ENCODE measurements at places on chromosomes 16 and 17. TPM values are rescaled to one million over a fixed set of nuclear protein-coding genes. Genes with fewer than 3 reads are reported as not detected.
A peak's percentile ranks its signal among the peaks of the same experiment; 100 is the strongest.

The EVPL gene
- polyA plus RNA-seq, result 0.08 TPM

The MYH13 gene
- not detected for polyA plus RNA-seq

The MOSMO gene
- polyA plus RNA-seq, result 9.9 TPM

The RPGRIP1L gene
- polyA plus RNA-seq, result 4.0 TPM

The FBXO39 gene
- not detected for polyA plus RNA-seq

DNA sequence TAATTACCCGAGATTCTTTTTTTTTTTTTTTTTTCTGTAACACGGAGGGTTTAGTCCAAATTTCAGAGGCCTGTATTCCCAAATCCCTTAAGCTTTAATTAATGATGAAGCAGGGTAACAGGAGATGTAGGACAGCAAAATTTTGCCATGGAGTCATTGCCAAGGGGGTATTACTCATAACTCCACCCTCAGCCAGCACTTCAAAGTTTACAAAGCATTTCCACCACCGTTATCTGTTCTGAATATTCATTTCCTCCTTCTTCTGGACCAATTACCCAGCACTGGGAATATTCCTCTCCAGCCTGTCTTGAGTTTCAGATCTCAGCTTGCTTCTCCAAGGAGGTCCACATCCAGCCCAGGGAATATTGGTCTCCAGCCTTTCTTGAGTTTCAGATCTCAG, 747.5 kb upstream of the EEF2KMT start:
- H3K4me3 ChIP-seq, result no peak overlapping the region
- no peaks in the 10 kb centered on the region for H3K4me1 ChIP-seq
- DNase-seq, result no peak
- H3K27ac ChIP-seq, result no peak overlapping the region

GRCh38 chr16:64626776-64627175, 495.1 kb downstream of the CDH11 start:
- H3K4me1 ChIP-seq, result no peaks in the 10 kb centered on the region
- no peak for DNase-seq
- no peaks in the 10 kb centered on the region for H3K36me3 ChIP-seq
- H3K27me3 ChIP-seq, result no peaks in the 10 kb centered on the region
- no peak overlapping the region for H3K4me3 ChIP-seq
- no peak overlapping the region for H3K27ac ChIP-seq

DNA sequence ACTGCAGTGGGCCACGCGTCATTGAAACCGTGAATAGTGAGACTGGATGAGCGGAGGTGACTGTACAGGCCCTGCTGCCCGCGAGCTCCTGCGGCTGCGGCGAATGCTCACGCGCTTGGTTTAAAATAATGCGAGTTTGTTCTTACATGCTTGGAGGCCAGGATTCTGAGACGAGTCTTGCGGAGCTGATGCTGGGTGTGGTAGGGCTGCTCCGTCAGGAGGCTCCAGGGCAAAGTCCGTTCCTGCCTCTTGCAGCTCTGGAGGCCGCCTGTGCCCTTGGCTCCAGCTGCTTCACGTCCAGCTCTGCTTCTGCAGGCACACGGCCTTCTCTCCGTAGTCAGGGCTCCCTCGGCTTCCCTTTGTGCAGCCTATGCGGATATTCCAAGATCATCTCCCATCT, 9.5 kb downstream of the ACSF3 start:
- DNase-seq, result no peak
- H3K27me3 ChIP-seq, result no peaks in the 10 kb centered on the region
- H3K4me3 ChIP-seq, result no peak overlapping the region
- H3K36me3 ChIP-seq, result peaks cover 82% of the 10 kb centered on the region

- H3K36me3 ChIP-seq, result no peaks in the 10 kb centered on the region
Measured at GRCh38 chr17:3688027-3688553, 7.9 kb downstream of the P2RX5 start.

DNA sequence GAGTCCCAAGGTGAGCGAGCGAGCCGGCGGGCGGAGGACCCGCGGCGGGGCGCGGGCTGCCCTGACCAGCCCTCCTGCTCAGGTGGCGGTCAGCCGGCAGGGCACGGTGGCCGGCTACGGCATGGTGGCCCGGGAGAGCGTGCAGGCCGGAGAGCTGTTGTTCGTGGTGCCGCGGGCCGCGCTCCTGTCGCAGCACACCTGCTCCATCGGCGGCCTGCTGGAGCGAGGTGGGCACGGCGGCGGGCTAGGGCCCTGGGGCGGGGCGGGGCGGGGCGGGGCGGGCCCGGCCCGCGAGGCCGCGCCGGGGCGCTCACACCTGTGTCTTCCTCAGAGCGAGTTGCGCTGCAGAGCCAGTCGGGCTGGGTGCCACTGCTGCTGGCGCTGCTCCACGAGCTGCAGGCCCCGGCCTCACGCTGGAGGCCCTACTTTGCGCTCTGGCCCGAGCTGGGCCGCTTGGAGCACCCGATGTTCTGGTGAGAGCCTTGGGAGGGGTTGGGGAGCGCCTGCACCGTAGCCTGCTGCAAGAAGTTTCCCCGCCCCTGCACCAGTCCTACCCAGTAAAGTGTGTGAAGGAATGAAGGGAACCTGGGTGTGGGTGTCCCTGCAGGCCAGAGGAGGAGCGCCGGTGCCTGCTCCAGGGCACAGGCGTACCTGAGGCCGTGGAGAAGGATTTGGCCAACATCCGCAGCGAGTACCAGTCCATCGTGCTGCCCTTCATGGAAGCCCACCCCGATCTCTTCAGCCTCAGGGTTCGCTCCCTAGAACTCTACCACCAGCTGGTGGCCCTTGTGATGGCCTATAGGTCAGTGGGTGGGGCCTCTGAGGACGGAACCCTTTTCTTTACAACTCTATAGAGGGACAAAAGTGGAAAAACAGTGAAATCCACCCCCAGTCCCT, 802 bp downstream of the SETD6 start:
- H3K4me3 ChIP-seq, result peak overlapping the region; percentile 88
- H3K4me1 ChIP-seq, result peaks cover 38% of the 10 kb centered on the region
- peak overlapping the region; percentile 92 for H3K27ac ChIP-seq
- DNase-seq, result peak; percentile 60

DNA sequence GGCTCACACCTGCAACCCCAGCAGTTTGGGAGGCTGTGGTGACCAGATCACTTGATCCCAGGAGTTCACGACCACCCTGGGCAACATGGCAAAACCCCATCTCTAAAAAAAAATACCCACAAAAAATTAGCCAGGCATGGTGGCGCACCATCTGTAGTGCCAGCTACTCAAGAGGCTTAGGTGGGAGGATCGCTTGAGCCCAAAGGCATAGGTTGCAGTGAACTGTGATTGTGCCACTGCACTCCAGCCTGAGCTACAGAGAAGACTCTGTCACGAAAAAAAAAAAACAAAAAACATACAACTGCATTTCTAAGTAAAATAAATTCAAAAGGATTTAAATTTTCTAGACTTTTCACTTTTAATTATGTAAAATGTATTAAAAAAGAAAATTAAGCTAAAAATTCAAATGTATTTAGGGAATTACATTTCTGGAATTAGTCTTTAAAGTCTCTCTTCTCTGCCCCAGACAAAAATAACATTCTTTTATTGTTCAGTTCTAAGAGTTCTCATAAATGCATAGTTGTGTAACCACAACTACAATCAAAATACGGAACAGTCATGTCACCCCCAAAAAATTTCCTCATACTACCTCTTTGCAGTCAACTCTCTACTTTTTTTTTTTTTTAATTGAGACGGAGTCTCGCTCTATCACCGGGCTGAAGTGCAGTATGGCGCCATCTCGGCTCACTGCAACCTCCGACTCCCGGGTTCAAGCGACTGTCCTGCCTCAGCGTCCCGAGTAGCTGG, 14.1 kb downstream of the FAM222B start:
- no peaks in the 10 kb centered on the region for H3K27me3 ChIP-seq
- DNase-seq, result no peak
- H3K36me3 ChIP-seq, result peaks cover 41% of the 10 kb centered on the region
- no peak overlapping the region for H3K27ac ChIP-seq
- no peak overlapping the region for H3K4me3 ChIP-seq

DNA sequence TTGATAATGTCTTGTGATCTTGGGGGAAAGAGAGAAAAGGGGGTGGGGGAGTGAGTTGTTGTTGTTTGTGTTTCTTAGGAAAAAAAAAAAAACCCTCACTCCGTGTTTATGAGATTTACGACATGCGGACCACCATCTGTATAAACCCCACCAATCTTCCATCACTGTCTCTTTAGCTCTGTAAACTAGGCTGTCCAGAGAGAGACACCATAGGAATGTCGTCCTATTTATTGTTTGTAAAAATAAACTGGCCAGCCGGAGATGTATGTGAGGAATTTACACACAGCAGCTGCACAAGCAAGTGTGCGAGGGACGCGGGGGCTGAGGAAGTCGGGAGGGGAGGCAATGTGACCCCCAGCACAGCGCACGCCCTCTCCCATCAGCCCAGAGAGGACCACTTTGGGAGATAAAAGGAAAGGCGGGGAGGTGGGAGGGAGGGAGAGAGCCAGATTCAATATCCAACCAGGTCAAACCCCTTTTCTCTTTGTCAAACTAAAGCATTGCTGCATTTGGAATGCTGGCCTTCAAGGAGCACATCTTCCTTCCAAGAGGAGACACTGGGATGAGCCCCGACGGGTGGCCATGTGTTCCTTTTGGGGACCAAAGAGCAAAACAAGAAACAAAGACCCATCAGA, 136.2 kb upstream of the SALL1 start:
- H3K4me1 ChIP-seq, result no peaks in the 10 kb centered on the region
- H3K4me3 ChIP-seq, result no peak overlapping the region
- no peaks in the 10 kb centered on the region for H3K36me3 ChIP-seq
- H3K27me3 ChIP-seq, result no peaks in the 10 kb centered on the region
- H3K27ac ChIP-seq, result no peak overlapping the region

GRCh38 chr17:11485336-11486100, 112.8 kb upstream of the DNAH9 start:
- DNase-seq, result no peak
- H3K4me1 ChIP-seq, result no peaks in the 10 kb centered on the region
- no peaks in the 10 kb centered on the region for H3K36me3 ChIP-seq
- no peak overlapping the region for H3K27ac ChIP-seq

DNA sequence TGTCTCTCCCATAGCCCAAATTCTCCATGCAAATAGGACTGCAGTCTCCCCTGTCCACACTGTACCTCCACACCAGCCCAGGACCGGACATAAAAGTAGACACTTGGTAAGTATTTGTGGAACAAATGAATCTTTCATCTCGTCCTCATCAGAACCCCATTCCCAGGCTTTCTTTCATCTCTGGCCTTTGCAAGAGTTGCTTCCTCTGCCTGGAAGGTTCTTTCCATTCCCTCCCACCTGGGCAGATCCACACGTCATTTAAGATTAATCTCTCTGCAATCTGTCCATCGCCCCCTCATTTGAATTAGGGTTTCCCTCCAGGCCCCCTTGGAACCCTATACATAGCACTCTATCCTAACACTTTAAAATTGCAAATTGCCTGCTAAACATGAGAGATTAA, 3.9 kb upstream of the NXPH3 start:
- H3K4me1 ChIP-seq, result no peaks in the 10 kb centered on the region
- H3K27me3 ChIP-seq, result peaks cover 12% of the 10 kb centered on the region
- no peak overlapping the region for H3K4me3 ChIP-seq
- no peaks in the 10 kb centered on the region for H3K36me3 ChIP-seq
- H3K27ac ChIP-seq, result no peak overlapping the region

DNA sequence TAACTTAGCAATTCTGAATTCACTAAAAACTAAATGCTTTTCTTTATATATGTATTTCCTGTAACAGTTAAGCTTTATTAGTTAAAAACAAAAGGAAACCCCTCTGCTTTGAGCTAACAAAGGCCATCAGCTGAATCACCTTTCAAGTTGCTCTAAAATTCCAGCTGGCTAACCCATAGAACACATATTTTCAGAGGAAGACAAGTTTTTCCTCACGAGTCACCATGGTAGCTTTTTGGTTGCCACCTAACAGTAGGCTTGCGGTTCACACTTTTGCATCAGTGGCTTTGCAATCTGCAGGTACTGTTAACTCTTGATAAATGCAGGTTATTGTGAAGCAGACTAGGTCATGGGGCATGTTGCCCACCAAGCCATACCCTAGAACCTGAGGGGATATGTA, 57.6 kb upstream of the IRX5 start:
- H3K36me3 ChIP-seq, result peaks cover 29% of the 10 kb centered on the region
- no peaks in the 10 kb centered on the region for H3K27me3 ChIP-seq
- peak overlapping the region; percentile 61 for H3K27ac ChIP-seq
- no peaks in the 10 kb centered on the region for H3K4me1 ChIP-seq
- DNase-seq, result no peak

DNA sequence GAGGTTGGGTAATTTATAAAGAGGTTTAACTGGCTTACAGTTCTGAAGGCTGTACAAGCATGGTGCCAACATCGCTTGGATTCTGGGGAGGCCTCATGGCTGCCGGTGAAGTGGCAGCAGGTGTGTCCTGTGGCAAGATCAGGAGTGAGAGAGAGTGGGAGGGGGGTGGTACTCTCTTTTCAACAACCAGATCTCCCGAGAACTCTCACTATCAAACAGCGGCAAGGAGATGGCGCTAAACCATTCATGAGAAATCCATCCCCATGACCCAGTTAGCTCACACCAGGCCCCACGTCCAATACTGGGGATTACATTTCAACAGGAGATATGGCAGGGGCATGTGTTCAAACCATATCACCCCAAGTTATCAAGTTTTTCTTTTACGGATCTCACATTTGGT, 44.0 kb upstream of the CBX4 start:
- H3K27ac ChIP-seq, result no peak overlapping the region
- H3K4me3 ChIP-seq, result no peak overlapping the region
- peaks cover 18% of the 10 kb centered on the region for H3K27me3 ChIP-seq
- H3K4me1 ChIP-seq, result no peaks in the 10 kb centered on the region
- no peaks in the 10 kb centered on the region for H3K36me3 ChIP-seq

DNA sequence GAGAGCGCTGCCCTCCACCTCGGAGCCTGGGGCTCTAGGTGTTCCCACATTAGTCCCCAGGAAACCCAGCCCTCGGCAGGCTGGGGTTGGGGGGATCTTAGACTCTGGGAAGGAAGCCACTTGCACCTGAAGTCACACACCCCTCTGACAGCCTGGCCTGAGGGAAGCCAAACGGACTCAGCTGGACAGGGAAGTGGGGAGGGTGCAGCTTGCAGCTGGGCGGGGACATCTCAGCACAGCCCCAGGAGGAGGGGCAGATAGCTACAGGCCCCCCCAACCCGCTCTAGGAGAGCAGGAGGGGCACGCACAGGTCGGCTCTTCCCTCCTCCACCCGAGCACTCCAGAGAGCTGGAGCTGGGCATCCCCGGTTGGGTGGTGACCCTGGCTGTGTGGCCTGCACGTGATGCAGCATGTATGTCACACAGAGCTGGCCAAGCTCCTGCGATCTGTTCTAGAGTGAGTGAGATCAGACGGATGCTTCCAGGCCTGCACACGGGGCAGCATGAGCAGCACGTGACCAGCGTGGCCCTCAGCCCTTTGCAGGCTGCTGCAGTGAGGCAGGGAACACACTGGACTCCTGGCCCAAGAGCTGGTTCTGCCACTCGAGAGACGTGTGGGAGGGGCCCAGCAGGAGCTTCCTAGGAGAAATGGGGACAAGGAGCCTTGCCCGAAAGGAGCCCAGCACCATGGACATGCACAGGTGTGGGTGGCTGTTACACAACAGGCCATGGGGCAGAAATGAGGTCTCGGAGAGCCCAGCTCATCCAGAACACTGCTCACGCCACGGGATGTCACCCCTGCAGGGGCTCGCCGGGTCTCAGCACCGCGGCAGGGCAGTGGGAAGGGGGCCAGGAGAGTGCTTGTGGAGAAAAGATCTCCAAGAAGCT, 15.4 kb downstream of the KIFC3 start:
- H3K27ac ChIP-seq, result no peak overlapping the region
- DNase-seq, result no peak
- peaks cover 72% of the 10 kb centered on the region for H3K36me3 ChIP-seq
- H3K4me1 ChIP-seq, result no peaks in the 10 kb centered on the region
- no peaks in the 10 kb centered on the region for H3K27me3 ChIP-seq

Data from K562 (cell line).